ENCODE measurements at places on chromosomes 12 and 14.

DNA sequence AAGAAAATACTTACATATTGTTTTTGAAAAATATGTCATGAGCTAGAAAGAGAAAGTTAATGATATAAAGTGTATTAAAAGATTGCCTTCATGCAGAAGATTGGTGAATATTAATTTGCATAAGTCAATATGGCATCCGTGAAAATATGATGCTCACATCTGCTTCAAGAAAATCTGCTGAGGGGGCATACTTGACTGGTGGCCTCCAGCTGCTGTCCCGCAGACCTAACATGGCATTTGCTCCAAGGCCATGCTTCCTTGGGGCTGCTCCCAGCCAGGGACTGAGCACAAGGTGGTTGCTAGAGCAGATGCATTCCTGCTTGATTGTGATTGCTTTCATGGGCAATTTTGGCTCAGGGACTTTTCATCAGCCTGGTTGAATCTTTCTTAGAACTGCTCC, 133.8 kb downstream of the TTC6 start:
- no peak for DNase-seq

DNA sequence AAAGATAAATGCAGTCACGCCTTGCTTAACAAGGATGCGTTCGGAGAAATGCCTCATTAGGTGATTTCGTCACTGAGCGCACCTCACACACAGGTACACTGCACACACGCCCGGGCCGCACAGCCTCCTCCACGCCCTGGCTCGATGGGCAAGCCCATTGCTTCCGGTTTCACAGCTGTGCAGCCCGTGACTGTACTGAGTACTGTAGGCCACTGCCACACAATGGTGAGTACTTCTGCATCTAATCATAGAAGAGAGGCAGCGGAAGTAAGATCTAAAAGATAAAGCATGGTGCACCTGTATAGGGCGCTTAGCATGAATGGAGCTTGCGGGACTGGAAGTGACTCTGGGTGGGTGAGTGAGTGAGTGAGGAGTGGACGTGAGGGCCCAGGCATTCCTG, 4.3 kb downstream of the RIMBP2 start:
- DNase-seq, result no peak

DNA sequence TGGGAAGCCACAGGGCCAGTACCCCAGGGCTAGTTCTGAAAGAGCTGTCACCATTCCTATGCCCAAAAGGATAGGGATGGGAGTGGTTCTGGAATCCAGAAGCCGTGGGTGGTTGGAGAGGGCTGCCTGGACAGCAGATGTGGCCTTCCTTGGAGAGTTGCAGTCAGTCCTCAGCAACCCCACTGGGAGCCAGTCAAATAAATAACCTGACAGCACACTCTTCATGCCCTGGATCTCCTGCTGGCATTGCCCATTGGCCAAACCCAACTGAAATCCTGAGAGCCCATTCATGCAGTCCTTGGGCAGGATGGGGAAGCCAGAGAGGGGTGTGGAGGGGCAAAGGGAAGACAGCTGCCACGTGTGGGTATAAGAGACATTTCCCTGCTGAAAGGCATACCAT, 128.2 kb downstream of the PTPN11 start:
- DNase-seq, result no peak

DNA sequence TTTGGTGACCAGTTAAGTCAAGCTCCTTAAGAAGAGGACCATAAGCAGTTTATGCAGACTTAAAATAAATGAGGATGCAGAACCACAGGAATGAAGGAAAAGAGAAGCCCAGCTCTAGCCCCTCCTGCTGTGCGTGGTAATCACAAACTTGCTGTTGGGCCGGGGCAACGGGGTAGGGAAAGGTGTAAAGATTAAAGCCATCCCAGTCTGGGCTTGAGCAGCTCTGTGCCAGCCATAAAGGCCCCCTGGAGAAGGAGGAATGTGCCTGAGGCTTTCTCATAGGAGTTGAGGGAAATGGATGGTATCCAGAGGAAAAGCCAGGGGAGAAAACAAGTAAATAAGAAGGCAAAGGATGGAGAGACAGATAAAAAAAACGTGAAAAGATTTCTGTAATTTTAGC, 25.1 kb downstream of the TEP1 start:
- no peak for DNase-seq

DNA sequence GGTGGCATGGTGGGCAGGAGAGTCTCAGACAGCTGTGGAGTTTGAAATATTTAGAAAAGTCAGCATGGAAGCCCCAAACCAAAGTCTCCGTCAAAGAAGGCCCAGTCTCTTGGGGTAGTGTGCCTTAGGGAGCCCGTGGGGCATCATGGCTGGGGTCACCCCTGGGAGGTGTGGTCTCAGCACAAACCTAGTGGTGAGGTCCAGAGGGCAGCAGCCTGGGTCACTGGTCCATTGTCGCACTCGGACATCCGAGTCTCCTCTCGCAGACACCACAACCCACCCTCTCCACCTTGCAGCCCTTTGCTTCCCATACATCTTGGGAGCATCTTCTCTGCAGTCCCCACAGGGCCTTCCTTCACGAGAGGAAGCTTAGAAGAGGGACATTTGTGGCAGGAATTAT, 588.0 kb upstream of the TMEM132C start:
- DNase-seq, result no peak

DNA sequence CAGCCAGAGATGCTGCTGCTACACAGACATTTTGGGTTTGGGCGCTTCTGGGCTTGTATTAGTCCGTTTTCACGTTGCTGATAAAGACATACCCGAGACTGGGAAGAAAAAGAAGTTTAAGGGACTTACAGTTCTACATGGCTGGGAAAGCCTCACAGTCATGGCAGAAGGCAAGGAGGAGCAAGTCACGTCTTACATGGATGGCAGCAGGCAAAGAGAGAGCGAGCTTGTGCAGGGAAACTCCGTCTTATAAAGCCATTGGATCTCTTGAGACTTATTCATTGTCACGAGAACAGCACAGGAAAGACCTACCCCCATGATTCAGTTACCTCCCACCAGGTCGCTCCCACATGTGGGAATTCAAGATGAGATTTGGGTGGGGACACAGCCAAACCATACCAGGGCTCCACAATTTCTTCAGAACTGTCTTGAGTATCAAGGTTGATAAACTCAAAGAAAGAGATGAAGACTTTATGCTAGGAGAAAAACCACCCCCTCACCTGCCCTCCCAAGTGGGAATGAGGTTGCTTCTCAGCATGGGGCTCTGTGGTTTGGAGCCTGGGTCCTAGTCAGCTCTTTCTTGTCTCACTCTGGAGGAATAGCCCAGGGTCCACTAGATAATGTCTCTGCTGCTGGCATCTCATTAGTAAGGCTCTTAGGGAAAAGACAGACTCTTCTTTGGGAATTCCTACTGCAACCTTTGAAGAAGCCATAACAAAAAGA, 200.3 kb downstream of the PELI2 start:
- no peak for DNase-seq

DNA sequence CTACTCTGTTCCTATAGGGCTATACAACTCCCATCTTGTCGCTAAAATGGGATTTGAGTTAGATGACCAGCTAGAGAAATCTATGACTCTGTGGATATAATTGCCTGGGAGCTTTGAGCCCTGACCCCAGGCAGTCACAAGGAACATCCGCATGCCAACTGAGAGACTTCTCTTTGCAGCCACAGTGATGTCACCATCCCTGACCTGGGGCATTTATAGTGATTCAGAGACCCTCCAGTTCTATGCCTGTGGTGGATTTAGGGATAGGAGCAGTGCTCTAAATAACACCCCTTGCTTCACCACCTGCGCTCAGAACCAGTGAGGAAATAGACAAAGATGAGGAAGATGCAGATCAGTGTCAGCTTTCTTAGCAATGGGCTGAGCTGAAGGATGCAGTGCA, 86.2 kb downstream of the RIN3 start:
- DNase-seq, result no peak

DNA sequence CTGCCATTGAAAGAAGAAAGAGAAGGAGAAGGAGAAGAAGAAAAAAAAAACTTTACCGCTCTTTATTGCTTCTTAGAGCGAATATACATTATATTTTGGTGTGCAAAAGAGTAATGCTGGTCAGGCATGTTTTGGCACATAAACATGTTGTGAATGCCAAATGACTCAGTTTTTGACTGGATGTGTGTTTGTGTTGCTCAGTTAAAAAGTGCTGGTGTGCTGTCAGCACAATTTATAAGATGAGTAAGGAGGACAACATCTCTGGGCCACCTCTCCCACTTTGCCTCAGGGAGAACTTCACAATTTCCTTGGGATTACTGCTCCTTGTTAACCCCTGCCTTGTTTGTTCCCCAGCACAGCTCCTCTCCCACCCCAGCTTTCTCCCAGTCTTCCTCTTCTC, 584.8 kb downstream of the ETNK1 start:
- no peak for DNase-seq

- no peak for DNase-seq
These were observed 79.2 kb downstream of the HECTD4 start for GRCh38 chr12:112303004-112303403.

GRCh38 chr12:92007787-92008186, 137.9 kb downstream of the BTG1 start:
- DNase-seq, result no peak

DNA sequence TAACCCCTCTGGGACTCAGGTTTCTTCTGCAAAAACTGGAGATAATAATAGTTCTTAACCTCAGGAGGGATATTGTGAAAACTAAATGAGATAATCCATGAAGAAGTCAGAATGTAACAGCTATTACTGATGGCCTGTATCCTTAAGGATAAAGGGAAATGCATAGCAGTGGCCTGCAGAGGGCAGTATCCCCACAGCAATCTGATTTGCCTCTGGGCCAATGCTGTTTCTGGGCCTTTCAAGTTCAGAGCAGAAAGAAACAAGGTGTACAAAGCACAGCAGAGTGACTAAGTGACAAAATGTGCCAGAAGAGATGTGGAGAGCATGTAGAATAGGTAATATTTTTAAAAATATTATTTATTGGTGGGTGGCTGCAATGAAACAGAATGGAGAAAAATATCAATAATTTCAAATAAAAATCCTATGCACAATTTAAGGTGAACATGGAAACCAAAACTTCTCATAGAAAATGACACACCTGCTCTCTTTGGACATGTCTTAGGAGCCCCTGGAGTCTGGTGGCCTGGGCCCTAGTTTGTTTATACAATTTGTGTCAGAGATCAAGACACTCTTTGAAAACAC, 90.3 kb downstream of the C12orf75 start:
- no peak for DNase-seq

DNA sequence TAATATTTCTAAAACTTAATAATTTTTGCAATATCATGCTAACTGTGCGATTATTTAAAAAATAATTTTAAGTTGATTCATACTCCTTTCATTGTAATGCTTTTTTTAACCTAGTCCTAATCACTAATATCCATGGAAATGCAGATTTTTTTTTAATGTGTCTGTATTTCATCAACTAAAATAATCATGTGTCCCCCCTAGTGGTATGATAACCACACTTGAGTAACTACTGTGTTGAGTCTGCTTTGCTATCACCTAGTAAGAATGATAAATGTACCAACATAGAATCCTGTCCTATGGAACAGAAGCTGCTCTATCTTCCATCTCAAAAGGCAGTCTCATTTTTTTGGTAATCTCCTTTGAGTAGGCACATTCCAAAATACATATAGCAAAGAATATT, 19.1 kb upstream of the SYNE2 start:
- DNase-seq, result no peak

DNA sequence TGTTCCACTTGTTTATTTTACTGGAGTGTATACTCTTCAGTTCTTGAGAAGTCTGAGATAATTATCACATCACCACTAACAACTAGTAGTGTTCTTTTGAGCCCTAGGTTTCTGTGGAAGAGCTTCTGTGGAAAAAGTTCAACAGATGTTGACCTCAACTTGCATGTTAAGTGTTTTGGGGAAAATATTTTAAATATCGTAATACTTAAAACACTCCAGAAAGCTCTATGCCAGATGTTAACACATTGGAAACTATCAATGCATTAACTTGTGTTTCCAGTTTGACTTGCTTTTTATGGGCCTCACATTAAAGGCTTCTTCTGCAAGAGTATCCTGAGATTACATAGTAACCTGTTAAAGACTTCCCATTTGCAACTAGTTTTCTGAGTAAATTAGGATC, 173.1 kb downstream of the DUSP6 start:
- DNase-seq, result no peak

DNA sequence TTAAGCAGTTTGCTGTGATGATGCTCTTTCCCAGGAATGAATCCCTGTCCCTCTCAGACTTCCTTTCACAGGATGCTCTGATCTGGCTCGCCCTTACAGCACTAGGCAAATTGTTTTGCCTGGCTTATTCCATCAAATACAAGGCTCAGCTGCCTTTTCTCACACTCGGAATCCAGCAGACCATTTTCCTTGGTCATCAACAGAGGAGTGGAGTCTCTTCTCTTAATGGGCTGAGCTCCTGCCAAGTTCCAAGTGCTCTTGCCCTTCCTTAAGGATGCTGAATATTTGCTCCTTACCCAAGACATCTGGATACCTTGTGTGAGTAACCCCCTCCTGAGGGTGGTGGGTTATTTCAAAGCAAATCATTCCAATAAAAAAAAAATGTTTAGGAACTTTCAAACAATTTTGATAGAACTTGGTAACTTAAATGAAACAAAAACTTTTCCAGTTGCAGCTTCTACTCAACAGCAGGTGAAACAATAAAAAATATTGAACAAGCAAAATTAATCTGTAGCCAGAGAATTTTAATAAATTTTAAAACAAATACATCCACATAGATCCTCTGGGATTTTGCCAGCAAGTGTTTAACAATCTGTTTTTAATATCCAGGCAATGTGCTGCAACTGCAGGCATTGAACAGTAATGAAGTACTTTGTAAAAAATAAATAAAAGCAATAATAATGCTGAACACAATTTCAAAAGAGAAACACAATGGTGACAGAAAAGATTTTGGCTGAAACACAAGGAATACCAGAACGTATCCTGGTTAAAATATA, 264.0 kb upstream of the FAR2 start:
- no peak for DNase-seq

DNA sequence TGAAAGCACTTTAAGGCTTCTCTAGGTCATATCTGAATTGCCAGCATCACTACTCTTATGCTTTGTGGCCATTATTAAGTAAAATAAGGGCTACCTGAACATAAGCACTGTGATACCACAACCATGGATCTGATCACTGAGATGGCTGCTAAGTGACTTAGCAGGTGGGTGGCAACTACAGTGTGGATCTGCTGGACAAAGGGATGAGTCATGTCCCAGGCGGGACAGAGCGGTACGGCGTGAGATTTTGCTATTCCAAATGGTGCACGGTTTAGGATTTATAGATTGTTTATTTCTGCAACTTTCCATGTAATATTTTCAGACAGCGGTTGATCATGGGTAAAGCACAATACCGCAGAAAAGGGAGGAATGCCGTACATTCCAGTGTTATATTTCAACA, 39.4 kb downstream of the MLXIP start:
- DNase-seq, result no peak

DNA sequence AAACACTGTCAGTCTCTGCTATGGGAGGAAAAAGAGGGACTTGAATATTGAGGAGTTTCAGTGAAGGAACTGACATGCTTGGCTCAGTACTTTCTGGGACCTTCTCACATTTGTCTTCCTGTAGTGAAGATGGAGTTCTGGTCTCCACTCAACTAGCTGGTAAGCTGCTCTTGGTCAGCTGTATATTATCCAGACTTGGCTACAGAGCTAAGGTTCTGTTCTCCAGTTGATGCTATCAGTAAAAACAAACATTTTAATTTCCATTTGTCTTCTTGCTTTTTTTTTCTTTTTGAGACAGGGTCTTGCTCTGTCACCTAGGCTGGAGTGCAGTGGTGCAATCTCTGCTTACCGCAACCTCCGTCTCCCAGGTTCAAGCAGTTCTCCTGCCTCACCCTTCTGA, 5.3 kb downstream of the RNF34 start:
- DNase-seq, result no peak

Data from bone marrow (tissue), 2 donors.